Tibial nerve (tissue), 4 donors: ENCODE measurements at places on chromosomes 3 and 15. TPM values are rescaled to one million over a fixed set of nuclear protein-coding genes. Genes with fewer than 3 reads are reported as not detected.
A peak's percentile ranks its signal among the peaks of the same experiment; 100 is the strongest.

DNA sequence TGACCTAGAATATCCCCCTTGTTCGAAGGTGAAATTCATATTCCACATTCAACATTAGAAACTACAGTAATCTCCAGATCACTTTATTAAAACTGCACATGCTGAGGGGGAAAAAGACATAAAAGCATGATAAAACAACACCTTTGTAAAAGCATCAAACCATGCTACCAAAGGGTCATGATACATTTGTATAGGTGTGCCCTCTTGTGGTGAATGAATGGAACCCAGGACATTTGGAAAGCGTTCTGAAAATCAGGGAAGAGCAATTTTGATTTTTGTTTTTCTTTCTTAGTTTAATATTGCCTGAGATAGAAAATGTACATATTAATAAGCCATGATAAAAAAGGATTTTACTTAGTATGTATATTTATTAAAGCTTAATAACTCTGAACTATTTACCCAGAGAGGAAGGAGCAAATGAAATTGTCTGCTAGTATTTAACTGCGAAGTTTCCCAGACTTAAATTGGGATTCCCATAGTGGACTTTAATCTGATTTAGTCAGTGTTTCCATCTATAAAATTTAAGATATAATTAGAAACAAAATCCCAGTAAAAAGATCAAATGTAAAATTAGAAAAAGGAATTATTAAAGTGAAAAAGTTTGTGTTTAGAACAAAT lies 105.8 kb upstream of the ARL6 start:
- no peaks in the 10 kb centered on the region for H3K4me1 ChIP-seq
- no peak overlapping the region for H3K4me3 ChIP-seq
- H3K36me3 ChIP-seq: no peaks in the 10 kb centered on the region
- no peaks in the 10 kb centered on the region for H3K27me3 ChIP-seq
- no peak overlapping the region for H3K27ac ChIP-seq
- DNase-seq: no peak

GRCh38 chr15:52876991-52877663 lies 87.0 kb upstream of the ONECUT1 start:
- H3K27me3 ChIP-seq: no peaks in the 10 kb centered on the region
- H3K4me1 ChIP-seq: no peaks in the 10 kb centered on the region
- H3K36me3 ChIP-seq: no peaks in the 10 kb centered on the region
- no peak overlapping the region for H3K4me3 ChIP-seq

Gene IGSF10
- total RNA-seq: 2.4 TPM

Gene GOLIM4
- total RNA-seq: 51.3 TPM

Gene RETNLB
- total RNA-seq: not detected

DNA sequence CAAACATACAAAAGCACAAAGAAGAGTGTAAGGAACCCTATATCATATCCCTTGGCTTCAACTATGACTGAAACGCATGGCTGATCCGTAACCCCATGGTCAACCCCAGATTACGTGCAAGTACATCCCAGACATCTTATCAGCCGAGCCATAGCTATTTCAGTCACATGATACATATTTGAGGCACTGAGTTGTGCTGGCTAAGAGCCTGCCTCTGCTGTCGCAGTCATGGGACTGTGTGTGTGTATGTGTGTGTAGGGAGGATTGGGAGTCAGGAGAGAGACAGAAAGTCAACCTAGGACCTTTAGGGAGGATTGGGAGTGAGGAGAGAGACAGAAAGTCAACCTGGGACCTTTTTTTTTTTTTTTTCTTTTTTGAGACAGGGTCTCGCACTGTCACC lies 8.4 kb downstream of the ST6GAL1 start:
- no peaks in the 10 kb centered on the region for H3K4me1 ChIP-seq
- peak overlapping the region; percentile 53 for H3K27ac ChIP-seq
- DNase-seq: no peak
- H3K36me3 ChIP-seq: no peaks in the 10 kb centered on the region
- H3K4me3 ChIP-seq: no peak overlapping the region

- H3K4me1 ChIP-seq: no peaks in the 10 kb centered on the region
- H3K27ac ChIP-seq: no peak overlapping the region
- no peaks in the 10 kb centered on the region for H3K27me3 ChIP-seq
- H3K4me3 ChIP-seq: no peak overlapping the region
Measured at GRCh38 chr15:94205366-94205765, 26.0 kb upstream of the MCTP2 start.

- no peaks in the 10 kb centered on the region for H3K27me3 ChIP-seq
- no peak overlapping the region for H3K27ac ChIP-seq
- no peaks in the 10 kb centered on the region for H3K4me1 ChIP-seq
- no peak for DNase-seq
- H3K4me3 ChIP-seq: no peak overlapping the region
- no peaks in the 10 kb centered on the region for H3K36me3 ChIP-seq
Measured at GRCh38 chr15:35327789-35328188, 218.2 kb downstream of the DPH6 start.

- H3K27ac ChIP-seq: peak overlapping the region; percentile 99
- H3K4me3 ChIP-seq: peak overlapping the region; percentile 89
- H3K36me3 ChIP-seq: no peaks in the 10 kb centered on the region
- DNase-seq: no peak
- peaks cover 45% of the 10 kb centered on the region for H3K4me1 ChIP-seq
Measured at GRCh38 chr15:38253351-38253781, 730 bp downstream of the SPRED1 start.

GRCh38 chr15:41553731-41554130 lies 5.3 kb upstream of the TYRO3 start:
- no peak overlapping the region for H3K4me3 ChIP-seq
- no peaks in the 10 kb centered on the region for H3K27me3 ChIP-seq
- H3K27ac ChIP-seq: no peak overlapping the region
- no peaks in the 10 kb centered on the region for H3K36me3 ChIP-seq

DNA sequence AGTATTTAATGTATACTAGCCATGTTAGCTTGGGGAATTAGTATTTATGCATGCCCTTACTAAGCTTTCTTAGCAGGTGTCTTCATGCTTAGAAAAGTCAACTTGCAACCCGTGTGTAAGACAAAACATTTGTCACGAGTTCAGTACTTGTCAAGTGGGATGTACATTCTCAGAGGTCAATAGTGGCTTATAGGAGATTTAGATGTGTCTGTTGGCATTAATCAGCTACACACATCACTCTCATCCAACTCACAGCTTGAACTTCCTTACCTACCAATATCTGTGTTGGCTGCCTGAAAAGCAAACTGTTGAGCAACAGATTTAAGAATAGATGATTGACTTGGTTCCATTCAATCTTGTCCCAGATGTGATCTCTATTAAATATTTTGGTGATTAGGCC lies 109.5 kb downstream of the ROBO2 start:
- no peak for DNase-seq
- no peaks in the 10 kb centered on the region for H3K36me3 ChIP-seq
- H3K4me3 ChIP-seq: no peak overlapping the region
- no peak overlapping the region for H3K27ac ChIP-seq
- H3K27me3 ChIP-seq: no peaks in the 10 kb centered on the region

GRCh38 chr15:95044745-95045417 lies 813.5 kb downstream of the MCTP2 start:
- no peak overlapping the region for H3K27ac ChIP-seq
- no peaks in the 10 kb centered on the region for H3K4me1 ChIP-seq
- no peak for DNase-seq
- no peaks in the 10 kb centered on the region for H3K27me3 ChIP-seq
- no peak overlapping the region for H3K4me3 ChIP-seq

DNA sequence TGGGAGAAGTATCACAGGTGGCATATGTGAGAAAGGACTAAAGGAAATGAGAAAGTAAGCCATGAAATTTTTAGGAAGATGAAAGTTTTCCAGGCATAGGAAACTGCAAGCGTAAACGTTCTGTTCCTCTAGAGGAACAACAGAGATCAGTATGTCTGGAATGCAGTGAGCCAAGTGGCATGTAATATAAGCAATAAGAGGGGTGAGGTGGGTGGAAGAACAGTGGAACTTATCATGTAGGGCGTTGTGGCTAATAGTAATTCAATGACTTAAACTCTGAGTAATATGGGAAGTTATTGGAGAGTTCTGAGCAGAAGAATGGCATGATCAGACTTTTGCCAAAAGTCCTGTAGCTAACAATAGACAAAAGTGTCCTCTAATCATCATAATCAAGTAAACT lies 902.9 kb downstream of the EPHA3 start:
- H3K27me3 ChIP-seq: no peaks in the 10 kb centered on the region
- H3K36me3 ChIP-seq: no peaks in the 10 kb centered on the region
- no peaks in the 10 kb centered on the region for H3K4me1 ChIP-seq
- H3K4me3 ChIP-seq: no peak overlapping the region
- no peak overlapping the region for H3K27ac ChIP-seq

DNA sequence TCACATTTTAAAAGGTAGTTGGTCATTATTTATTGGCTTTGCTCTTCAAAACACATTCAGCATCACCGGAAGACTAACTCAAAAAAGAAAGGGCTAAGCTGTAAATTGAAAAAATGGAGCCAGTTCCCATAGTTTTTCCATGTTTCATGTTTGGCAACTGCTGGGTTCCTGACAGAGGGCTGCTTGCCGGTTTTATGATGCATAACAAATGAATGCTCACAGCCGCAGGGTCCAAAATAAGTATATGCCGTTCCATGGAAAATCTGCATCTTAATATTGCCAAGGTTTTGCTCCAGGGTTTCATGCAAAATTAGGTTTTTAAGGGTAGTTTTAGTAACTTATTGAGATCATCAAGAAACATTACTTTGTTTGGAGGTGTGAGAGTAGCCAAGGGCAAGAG lies 15.8 kb downstream of the SLC12A1 start:
- no peaks in the 10 kb centered on the region for H3K4me1 ChIP-seq
- H3K36me3 ChIP-seq: no peaks in the 10 kb centered on the region
- no peak overlapping the region for H3K4me3 ChIP-seq
- H3K27me3 ChIP-seq: no peaks in the 10 kb centered on the region
- no peak overlapping the region for H3K27ac ChIP-seq
- no peak for DNase-seq

GRCh38 chr15:99733268-99734039 lies at the start of gene LYSMD4:
Gene LYSMD4, minus strand, starts transcription at chr15:99733437. Its CDS starts 1,438 bp downstream, at chr15:99731999.
- H3K4me1 ChIP-seq: peaks cover 4% of the 10 kb centered on the region
- H3K4me3 ChIP-seq: peak within 1 kb of the TSS; percentile 79
- no peaks in the 10 kb centered on the region for H3K27me3 ChIP-seq
- no peaks in the 10 kb centered on the region for H3K36me3 ChIP-seq
- H3K27ac ChIP-seq: peak within 1 kb of the TSS; percentile 97
- peak; percentile 98 for DNase-seq

DNA sequence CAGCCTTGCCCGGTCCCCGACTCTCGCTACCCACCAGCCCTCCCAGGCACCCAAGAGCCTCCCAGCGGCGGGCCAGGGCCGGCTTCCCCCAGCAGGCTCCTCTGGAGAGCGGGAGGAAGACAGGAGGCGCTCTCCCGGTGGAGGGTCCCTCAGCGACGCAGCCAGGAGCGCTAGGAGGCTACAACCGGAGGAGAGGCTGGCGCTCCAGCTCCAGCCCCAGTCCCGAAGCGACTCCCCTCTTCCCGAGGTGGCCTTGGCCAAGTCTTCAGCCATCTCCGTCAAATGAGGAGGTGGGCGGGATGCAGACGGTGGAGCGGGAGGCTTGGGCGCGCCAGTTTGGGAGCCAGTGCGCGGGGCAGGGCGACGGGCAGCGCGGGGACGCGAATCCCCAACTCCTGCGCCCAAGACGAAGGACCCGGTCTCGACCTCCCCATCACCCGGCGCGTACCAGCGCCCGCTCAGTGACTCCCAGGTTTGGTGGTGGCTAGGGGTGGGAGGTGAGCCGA lies 722 bp downstream of the CHRNA3 start:
- H3K4me3 ChIP-seq: no peak overlapping the region
- H3K36me3 ChIP-seq: no peaks in the 10 kb centered on the region
- DNase-seq: no peak
- H3K4me1 ChIP-seq: peaks cover 16% of the 10 kb centered on the region
- peaks cover 57% of the 10 kb centered on the region for H3K27me3 ChIP-seq

DNA sequence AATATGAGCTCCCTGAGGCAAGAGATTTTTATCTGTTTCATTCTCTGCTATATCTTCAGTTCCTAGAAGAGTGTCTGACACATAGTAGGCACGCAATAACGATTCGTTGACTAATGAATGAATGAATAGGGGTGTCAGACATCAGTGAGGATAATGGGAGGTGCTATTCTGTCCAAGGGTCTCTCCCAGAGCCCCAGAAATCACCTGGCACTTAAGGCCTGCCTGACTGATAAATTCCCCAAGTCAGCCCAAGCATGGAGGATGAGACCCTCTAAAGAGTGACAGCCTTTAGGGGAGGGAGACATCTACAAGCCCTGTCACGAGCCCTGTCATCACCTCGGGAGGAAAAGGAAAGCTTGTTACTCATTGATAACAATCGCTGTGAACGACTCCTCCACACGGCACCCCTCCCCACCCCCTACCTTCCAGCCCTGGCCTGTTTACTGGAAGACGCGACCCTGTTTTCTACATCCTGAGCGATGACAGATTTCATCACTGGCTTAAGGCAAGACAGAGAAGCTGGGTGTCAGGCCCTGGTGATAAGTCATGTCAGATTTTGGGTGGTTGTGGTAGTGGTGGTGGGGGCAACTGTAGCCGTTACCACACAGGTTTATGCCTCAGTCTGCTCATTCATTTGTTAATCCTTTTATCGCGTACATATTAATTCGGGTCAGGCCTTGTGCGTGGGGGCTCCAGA lies 23.1 kb downstream of the BHLHE40 start:
- no peak overlapping the region for H3K27ac ChIP-seq
- no peak overlapping the region for H3K4me3 ChIP-seq
- no peaks in the 10 kb centered on the region for H3K4me1 ChIP-seq
